PC-9 (cell line): ENCODE measurements at places on chromosomes 5 and 9. TPM values are rescaled to one million over a fixed set of nuclear protein-coding genes. Genes with fewer than 3 reads are reported as not detected.

- H3K27me3 ChIP-seq, result peaks cover 86% of the 10 kb centered on the region
- H3K4me3 ChIP-seq, result no peak overlapping the region
- no peaks in the 10 kb centered on the region for H3K4me1 ChIP-seq
- no peak for DNase-seq
- no peak overlapping the region for H3K27ac ChIP-seq
Measured at GRCh38 chr5:38342261-38342660, 83.9 kb downstream of the EGFLAM start.

The SRP19 gene
- 26.8 and 34.4 TPM in 2 replicates for total RNA-seq

The FGF18 gene
- 0.52 and 1.1 TPM in 2 replicates for total RNA-seq

GRCh38 chr5:5126444-5126843, 13.7 kb upstream of the ADAMTS16 start:
- H3K27me3 ChIP-seq, result peaks cover 7% of the 10 kb centered on the region; the same call in 1 of the 2 replicates
- no peak overlapping the region for H3K4me3 ChIP-seq
- peak; percentile 83 for DNase-seq
- no peak overlapping the region for H3K27ac ChIP-seq
- no peaks in the 10 kb centered on the region for H3K36me3 ChIP-seq

The ORM2 gene
- not detected in 2 replicates for total RNA-seq

The SELENOP gene
- 4.6 and 5.3 TPM in 2 replicates for total RNA-seq

The IFNK gene
- total RNA-seq, result not detected in 2 replicates

DNA sequence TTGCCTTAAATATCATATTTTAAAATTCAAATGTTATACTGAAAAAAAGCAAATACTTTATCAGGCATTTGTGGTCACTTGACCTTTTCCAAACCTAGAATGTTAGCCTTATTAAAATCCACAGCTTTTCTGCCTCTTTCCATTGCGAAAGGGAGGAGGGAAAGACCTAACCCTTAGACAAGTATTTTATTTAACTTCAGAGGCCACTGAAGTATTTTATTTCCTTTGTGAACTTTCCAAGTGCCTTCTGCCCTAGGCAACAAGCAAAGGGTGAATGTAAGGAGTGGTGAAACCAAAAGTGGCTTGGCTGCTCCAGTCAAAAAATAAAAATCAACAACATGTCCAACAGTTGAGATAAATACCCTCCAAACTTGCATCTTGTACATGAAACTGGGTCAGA, 376.1 kb downstream of the EFNA5 start:
- DNase-seq, result no peak
- no peak overlapping the region for H3K4me3 ChIP-seq
- H3K27ac ChIP-seq, result no peak overlapping the region
- no peaks in the 10 kb centered on the region for H3K36me3 ChIP-seq
- peaks cover 4% of the 10 kb centered on the region; the same call in 1 of the 2 replicates for H3K4me1 ChIP-seq

- H3K4me1 ChIP-seq, result peaks cover 27% of the 10 kb centered on the region
- H3K27me3 ChIP-seq, result no peaks in the 10 kb centered on the region
- no peak overlapping the region for H3K4me3 ChIP-seq
- DNase-seq, result no peak
- 0 out of 2 replicates have a peak, but pooled peaks cover 4% of the 10 kb centered on the region for H3K36me3 ChIP-seq
Measured at GRCh38 chr5:37737326-37738056, 102.3 kb downstream of the GDNF start.

DNA sequence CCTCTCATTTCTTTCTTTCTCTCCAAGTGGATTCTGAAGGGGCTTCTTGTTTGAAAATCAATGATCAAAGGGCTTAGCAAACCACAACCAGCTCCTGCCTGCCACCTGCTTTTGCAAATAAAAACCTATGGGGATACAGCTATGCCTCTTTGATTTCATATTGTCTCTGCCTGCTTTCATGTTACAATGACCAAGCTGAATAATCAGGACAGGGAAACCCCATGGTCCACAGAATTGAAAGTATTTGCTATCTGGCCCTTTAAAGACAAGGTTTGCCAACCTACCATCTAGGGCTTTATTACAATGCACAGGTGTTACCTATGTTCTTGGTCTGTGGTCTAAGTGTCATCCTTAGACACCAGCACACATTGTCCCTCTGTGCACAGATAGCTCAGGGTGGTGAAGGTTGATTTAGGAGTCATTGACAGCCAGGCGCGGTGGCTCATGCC, 28.8 kb upstream of the PLIN2 start:
- no peak overlapping the region for H3K27ac ChIP-seq
- H3K4me1 ChIP-seq, result peaks cover 4% of the 10 kb centered on the region
- no peak overlapping the region for H3K4me3 ChIP-seq
- no peaks in the 10 kb centered on the region for H3K27me3 ChIP-seq
- H3K36me3 ChIP-seq, result no peaks in the 10 kb centered on the region

The NMUR2 gene
- total RNA-seq, result not detected in 2 replicates

DNA sequence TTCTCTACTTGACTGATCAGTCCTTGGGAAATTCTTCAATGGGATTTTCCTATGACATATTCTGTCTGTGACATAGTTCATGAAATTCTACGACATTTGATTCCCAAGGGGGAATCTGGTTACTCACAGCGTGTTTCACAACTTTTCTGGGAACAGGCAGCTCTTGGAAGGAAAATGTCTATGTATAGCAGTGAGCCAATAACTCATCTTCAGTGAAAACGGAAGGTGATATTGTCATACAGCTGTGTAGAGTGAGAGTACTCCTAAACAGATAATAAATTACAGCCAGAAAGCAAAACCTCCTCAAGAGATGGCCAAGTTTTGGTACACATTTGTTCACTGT, 91.4 kb downstream of the C9orf152 start:
- no peak for DNase-seq
- no peaks in the 10 kb centered on the region for H3K36me3 ChIP-seq
- H3K27ac ChIP-seq, result peak overlapping the region; percentile 76
- no peaks in the 10 kb centered on the region for H3K27me3 ChIP-seq
- peaks cover 28% of the 10 kb centered on the region for H3K4me1 ChIP-seq

DNA sequence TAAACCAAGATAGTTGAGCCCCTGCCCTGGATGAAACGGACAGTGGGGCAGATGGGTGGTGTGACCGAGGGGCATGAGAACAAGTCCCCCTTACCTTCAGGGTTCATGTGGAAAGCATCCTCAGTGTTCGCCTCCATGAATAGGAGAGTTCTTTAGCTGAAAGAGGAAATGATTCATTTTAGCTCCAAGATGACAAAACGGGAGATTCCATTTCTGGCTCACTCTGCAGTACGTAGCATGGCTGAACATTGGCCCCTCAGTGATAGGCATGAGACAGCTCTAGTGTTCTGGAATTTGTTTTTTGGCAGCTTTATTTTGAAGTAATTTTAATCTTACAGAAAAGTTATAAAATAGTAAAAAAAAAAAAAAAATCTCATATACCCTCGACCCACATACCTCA, 70.2 kb upstream of the AGXT2 start:
- H3K27me3 ChIP-seq, result peaks cover 31% of the 10 kb centered on the region
- no peak overlapping the region for H3K27ac ChIP-seq
- no peaks in the 10 kb centered on the region for H3K4me1 ChIP-seq
- no peaks in the 10 kb centered on the region for H3K36me3 ChIP-seq
